Fibroblast of the aortic adventitia (primary cell): ENCODE measurements at places on chromosomes 2 and 18. TPM values are rescaled to one million over a fixed set of nuclear protein-coding genes. Genes with fewer than 3 reads are reported as not detected.

The SCN7A gene
- total RNA-seq, result under 0.01 and 4.7 TPM in 2 replicates

The SERPINB3 gene
- not detected in 2 replicates for total RNA-seq

The NAT8 gene
- not detected in 2 replicates for total RNA-seq

The DYNAP gene
- total RNA-seq, result not detected in 2 replicates

The NCKAP1 gene
- 76.4 and 167 TPM in 2 replicates for total RNA-seq

The KATNAL2 gene
- total RNA-seq, result 2.7 and 10.4 TPM in 2 replicates

The DSG4 gene
- not detected in 2 replicates for total RNA-seq

The KCNF1 gene
- total RNA-seq, result not detected in 2 replicates

The CRYBA2 gene
- not detected in 2 replicates for total RNA-seq

The CPO gene
- total RNA-seq, result 0.18 TPM in 1 of 2 replicates, not detected in the other

The TMEM17 gene
- 0.90 and 4.4 TPM in 2 replicates for total RNA-seq

The TYW5 gene
- total RNA-seq, result 7.8 and 8.3 TPM in 2 replicates

The SPDYA gene
- total RNA-seq, result 1.1 and 6.5 TPM in 2 replicates

The KIF5C gene
- 0.09 TPM in 1 of 2 replicates, not detected in the other for total RNA-seq

The TRABD2A gene
- total RNA-seq, result 0.33 and 1.6 TPM in 2 replicates

The FBXO48 gene
- under 0.01 and 0.99 TPM in 2 replicates for total RNA-seq
